ENCODE measurements at places on chromosomes 7 and 10.

- DNase-seq, result no peak
These were observed 59.3 kb upstream of the COMTD1 start for GRCh38 chr10:75294866-75295701.

GRCh38 chr7:27895551-27895950, 155.6 kb downstream of the TAX1BP1 start:
- no peak for DNase-seq

DNA sequence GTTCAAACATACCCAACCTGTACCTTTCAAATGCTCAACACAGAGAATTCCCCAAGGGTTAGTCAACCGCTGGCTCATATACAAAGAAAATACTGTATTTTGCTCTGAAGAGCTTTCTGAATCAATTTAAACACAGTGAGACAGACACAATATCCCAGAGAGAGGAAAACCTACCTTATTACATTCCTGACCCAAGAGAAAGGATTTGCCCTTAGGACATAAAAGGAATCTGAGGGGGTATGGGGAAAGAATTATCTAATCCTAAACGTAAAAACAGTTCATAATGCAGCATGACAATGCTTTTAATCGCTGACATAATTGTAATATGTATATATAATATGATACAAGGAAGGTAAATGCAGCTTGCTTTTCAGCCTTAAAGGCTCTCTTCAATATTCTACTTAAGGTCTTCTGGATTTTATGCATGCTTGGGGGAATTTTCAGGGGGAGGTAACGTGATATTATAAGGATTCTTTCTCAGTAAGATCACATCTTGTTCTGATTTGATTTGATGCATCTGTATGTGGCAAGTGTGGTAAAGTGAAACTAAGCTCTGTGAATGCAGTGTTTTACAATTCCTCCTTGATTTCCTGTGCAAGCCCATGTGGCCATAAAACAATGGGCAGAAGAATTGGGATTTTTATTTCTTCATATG, 240.5 kb downstream of the GLI3 start:
- no peak for DNase-seq

DNA sequence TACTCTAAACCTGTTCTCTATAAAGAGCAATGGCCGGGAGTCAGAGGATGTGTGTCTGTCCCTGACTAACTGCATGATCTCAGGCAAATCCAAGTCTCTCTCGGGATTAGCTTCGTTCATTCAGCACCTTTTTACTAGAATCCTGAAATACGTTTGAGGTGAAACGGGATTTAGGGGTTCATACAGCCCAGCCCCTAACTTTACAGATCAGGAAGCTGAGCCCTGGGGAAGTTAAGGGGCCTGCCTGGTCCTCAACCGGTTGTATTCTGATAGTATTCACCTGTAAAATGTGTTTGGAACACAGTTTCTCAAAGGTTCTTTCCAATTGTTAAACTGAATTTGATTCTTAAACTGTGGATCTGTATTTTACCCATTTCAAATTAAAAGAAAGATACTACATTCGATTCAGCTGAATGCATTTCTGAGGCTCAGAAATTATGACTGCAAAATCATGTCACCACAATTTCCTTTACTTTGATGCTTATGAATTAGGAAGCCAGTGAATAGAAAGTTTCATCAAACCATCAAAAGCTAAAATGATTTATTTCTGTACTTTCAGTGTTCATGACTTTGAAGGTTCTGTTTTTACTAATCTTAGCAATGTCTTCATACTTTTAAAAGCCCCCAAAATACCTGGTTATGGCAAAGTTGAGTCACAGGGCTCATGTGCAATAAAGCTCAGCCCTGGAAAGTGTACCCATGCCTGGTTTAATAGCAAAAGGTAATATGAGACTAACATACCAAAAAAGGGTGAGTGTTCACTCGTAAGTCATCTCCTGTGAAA, 28.9 kb upstream of the EZH2 start:
- DNase-seq, result no peak
